Stimulated activated CD4-positive, alpha-beta T cell treated with anti-CD3 and anti-CD28 coated beads, Interleukin-1b, Interleukin-23, amount 100 ng/mL, for 48 hours (primary cell): ENCODE measurements at places on chromosomes 4 and X.

GRCh38 chrX:9141496-9141895, 107.6 kb upstream of the FAM9B start:
- DNase-seq: no peak

GRCh38 chrX:138986866-138987265, 275.3 kb upstream of the FGF13 start:
- no peak for DNase-seq

GRCh38 chr4:96317891-96318290, 478.0 kb downstream of the PDHA2 start:
- DNase-seq: no peak

DNA sequence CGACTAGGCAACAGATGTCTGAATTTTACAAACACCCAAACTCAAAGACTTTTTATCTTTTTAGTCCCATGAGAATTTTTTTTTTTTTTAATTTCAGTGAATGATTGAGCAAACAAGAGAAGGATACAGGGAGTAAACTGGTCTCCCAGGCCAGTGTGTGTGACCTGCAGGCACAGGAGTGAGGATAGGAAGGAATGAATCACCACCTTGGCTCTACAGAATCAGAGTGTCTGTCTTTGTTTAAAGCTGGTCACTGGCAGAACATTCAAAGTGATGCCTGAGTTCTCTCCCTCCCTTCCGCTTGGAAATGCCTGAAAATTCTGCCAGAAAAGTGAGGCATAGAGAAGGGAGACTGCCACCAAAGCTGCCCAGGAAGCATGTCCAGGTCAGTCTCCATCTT, 69.5 kb downstream of the PARM1 start:
- no peak for DNase-seq

GRCh38 chr4:38489924-38490639, 173.9 kb upstream of the KLF3 start:
- DNase-seq: no peak

DNA sequence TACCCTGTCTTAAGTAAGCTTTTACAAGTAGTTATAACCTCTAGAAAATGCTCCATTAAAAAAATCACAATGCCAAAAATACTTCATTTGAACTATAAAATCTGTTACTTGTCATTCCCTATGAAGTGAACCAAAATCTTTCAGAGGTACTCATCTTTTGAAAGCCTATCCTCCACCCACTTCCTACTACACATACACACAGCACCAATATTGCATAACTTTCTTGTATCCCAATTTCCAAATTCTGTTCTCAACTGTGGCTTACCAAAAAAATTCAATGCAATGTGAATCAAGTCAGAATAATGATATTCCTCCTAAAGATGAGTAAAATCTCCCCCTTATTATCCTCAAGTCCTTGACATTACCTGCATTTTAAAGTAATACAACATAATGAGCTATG, 15.9 kb downstream of the DHX15 start:
- DNase-seq: no peak

- no peak for DNase-seq
These were observed 342.7 kb downstream of the PDGFC start for GRCh38 chr4:156628858-156629257.

GRCh38 chrX:39450234-39450977, 647.4 kb downstream of the BCOR start:
- DNase-seq: no peak

DNA sequence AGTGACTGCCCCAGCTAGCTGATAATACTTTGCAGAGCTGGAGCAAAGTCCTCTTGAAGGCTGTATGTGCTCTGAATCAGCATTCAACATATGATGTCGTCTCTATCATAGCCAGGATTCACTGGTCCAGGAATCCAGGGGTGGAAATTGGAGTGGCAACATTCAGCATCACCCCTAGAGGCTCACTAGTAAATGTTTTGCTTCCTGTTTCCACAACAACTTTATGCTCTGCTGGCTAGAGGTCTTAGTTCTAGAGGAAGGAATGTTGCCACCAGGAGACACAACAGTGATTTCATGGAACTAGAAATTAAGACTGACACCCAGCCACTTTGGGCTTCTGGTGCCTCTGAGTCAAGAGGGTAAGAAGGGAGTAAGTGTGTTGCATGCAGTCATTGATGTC, 11.3 kb downstream of the MAGEA1 start:
- DNase-seq: no peak

GRCh38 chrX:35244088-35244741, 301.6 kb downstream of the FAM47B start:
- no peak for DNase-seq

DNA sequence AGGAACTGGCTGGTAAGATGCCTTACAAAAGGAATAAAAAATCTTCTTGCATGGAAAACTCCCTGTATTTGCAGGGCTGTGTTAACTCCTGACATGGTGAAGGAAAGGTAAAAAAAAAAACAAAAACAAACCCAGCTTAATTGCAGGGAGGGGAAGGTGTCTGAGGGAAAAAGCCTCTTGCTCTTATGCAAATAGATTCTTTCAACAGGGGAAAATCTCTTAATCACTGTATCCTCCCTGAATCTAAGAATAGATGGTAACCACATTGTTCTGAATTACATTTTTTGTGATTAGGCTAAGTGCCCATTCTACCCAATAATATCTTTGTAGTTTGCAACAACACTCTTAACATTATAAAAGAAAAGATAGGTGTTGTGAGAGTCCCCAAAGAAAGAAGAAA, 172.6 kb downstream of the RBM46 start:
- DNase-seq: no peak

DNA sequence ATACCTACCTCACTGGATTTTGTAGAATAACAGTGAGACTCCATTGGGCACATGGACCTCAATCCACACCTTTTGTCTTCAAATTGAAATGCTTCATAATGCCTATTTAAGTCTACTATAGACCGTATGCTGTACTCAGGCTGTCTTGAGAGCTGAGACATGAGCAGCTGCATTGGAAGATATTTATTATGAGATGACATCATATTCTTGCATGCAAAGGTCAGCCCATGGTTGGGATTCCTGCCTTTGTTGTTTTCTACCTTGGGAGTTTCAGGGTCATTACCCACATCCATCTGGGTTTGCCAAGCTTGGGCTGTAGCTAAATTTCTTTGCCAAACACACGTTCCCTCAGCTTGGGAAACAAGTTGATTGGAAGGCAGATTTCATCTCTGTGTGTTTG, 33.2 kb upstream of the MAMLD1 start:
- DNase-seq: no peak

- DNase-seq: no peak
These were observed 453.9 kb upstream of the ZFP42 start for GRCh38 chr4:187541666-187542065.

DNA sequence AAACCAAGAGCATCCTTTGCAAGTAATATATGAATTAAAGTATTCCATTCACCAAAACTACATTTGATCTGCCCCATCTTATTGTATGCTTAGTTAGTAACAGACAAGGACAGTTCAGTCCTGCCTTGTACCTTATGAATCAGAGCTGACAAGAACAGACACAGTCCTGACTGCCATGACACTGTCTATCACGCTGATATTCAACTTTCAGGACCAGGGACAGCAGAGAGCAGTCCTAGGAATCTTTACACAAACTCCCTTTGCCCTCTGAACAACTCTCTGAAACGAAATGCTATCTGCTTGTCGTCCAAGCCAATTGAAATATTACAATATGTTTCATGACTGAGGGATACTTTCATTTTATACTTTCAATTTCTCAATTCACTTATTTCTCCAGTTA, 268.6 kb upstream of the VCX start:
- DNase-seq: no peak

DNA sequence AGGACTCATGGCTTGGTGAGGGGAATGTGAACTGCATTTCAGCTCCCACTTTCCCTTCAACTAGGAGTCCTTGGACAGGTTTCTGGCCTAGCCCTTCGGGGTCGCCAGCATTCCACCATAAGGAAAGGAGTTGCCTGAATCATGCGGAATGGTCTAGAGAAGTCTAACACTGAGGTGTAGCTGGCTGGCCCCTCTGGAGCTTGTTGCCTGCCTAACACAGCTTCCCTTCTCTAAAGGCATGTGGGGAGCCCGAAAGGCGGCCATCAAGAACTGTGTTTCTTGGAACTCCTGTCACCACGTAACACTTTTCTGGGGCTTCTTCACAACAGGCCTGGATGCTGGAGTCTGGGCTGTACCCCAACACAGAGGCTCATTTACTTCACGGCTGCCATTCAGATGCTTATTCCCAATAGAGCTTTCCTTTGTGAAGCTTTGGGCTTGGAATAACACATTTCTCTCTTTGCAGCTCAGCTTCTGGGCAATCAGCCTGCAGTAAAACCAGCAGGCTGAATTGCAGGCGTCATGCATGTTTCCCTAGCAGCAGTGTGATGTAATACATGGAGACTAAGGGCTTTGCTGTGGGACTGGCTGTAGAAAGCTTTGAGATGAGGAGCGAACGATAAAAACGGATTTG, 5.4 kb downstream of the GABRQ start:
- DNase-seq: no peak

DNA sequence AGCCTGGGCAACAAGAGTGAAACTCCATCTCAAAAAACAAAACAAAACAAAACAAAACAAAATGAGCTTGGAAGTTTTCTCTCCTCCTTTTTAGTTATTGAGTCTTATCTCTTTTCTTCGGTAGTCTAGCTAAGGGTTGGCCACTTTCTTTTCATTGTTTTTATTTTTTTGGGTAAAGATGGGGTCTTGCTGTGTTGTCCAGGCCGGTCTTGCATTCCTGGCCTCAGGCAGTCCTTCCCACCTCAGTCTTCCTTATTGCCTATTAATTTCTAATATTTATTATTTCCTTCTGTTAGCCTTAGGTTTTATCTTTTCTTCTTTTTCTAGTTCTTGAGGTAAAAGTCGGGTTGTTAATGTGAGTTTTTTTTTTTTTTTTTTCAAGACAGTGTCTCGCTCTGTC, 16.4 kb downstream of the METAP1 start:
- DNase-seq: no peak

DNA sequence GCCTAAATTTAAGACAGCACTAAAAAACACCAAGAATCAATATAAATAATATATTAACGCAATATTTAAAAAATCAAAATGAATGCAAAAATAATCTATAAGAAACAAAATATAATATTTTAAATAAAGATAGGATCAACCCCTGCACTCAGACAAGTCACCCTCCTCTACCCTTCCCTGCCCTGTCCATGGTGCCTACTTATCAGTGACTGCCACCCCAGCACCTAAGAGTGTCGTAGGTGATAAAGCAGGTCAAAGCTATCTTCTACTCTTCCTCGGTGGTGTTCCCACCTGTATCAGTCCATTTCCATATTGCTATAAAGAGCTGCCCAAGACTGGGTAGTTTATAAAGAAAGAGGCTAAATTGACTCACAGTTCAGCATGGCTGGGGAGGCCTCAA, 251.9 kb downstream of the STIM2 start:
- DNase-seq: no peak

GRCh38 chr4:55553441-55554201, 6.9 kb upstream of the CLOCK start:
- DNase-seq: no peak

GRCh38 chr4:37058826-37059225, 185.7 kb upstream of the NWD2 start:
- DNase-seq: no peak

- DNase-seq: peak; percentile 65
These were observed 4.4 kb downstream of the GPRIN3 start for GRCh38 chr4:89303177-89303576.

DNA sequence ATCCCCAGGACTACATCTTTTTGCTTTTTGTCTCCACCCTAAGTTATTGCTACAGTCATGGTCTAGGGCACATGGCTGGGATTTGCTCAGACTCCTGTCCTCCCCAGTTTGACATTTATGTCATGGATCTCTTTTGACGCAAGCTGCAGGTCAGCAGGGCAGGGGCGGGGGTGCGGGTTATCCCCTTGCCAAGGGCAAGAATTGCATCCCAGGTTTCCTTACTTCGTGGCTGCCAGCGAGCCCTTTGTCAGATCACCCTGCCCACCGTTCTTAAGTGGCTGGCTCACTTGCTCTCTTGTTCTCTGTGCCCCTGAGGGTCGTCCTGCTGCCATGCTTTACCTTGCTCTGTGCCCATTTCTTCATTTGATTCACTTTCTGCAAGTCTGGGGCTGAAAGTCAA, 21.1 kb upstream of the UBA1 start:
- no peak for DNase-seq

GRCh38 chr4:128388352-128388630, 100.7 kb upstream of the PGRMC2 start:
- DNase-seq: no peak

DNA sequence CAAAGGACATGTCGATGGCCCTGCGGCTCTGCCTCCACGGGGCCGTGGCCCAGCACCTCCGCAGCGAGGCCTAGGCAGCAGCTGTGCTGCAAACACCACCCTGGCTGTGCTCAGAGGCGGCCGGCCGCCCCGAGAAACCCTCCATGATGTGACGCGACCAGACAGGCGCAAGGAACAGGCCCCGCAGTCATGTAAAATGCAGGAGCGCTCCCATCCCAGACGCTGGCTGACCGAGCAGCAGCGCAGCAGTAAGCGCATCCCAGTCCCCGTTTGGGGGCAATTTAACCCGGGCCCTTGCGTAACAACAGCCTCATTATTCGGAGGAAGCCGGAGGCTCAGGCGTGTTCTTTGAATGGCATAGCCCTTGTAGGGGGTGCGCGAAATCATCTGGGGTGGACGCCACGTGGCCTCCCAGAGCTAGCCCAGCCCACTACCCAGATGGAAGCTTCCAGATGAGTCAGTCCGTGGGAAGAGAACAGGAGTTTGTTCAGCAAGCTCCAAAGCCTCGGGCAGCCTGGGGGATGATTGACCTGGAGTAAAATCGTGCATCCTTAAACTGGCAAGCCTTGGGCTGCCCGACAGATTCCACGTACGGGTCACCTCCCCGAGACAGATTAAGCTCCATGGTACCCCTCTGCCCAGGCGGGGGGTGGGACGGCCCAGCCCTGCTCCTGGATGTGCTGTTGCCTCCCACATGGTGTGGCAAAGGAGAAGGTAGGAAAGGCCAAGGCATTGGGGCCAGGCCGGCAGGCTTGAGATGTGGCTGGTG, 124.0 kb downstream of the HMX1 start:
- DNase-seq: no peak

DNA sequence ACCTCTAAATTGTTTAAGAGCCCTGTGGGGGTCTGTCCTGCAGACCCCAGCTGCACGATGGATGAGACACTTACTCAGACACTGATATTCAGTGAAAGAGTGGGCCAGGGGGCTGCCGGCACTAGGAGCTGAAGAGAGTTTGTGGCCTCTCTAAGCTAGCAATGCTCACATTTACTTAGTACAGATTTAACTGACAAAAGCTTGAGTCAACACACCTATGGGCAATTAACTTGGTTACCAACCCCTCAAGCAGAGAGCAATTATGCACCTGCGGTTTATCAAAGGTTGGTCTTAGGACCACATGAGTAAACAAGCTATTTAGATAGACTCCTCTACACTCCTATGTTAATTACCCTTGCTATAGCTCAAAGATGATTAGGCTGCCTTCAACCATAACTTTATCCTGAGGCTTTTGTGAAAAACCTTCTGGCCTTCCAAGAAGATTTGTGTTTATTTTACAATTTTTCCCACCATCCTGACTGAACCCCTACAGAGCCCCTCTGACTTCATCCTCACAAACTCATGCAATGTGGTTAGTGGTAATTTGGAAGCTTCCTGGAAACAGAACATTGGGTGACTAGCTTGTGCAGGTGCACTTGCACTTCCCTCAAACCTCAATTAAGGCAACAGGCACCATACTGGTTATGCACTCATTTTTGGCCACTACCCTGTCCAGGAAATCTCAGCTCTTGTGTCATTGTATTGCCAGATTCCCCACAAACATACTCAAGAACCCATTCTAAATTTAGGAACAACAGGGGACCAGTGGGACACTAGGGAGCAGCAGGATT, 234.4 kb upstream of the ITM2A start:
- DNase-seq: no peak
